ENCODE measurements at places on chromosomes 1 and 21. TPM values are rescaled to one million over a fixed set of nuclear protein-coding genes. Genes with fewer than 3 reads are reported as not detected.

VHLL gene
- not detected for total RNA-seq

BTG3 gene
- 32.7 TPM for total RNA-seq

IFI6 gene
- 15.9 TPM for total RNA-seq

PLD5 gene
- 1.4 TPM for total RNA-seq

All from A549 treated with CORT108297 at 1 μM for 4 hours (cell line).